Stimulated activated naive CD8-positive, alpha-beta T cell treated with anti-CD3 and anti-CD28 coated beads, Interleukin-15, amount 100 ng/mL, for 72 hours (primary cell): ENCODE measurements at places on chromosomes 2 and 18.

GRCh38 chr18:48197819-48198218, 211.4 kb downstream of the ZBTB7C start:
- no peak for DNase-seq

GRCh38 chr18:48859311-48860268, 91.2 kb downstream of the SMAD7 start:
- no peak for DNase-seq

GRCh38 chr18:3440341-3440740, 9.6 kb upstream of the TGIF1 start:
- no peak for DNase-seq

DNA sequence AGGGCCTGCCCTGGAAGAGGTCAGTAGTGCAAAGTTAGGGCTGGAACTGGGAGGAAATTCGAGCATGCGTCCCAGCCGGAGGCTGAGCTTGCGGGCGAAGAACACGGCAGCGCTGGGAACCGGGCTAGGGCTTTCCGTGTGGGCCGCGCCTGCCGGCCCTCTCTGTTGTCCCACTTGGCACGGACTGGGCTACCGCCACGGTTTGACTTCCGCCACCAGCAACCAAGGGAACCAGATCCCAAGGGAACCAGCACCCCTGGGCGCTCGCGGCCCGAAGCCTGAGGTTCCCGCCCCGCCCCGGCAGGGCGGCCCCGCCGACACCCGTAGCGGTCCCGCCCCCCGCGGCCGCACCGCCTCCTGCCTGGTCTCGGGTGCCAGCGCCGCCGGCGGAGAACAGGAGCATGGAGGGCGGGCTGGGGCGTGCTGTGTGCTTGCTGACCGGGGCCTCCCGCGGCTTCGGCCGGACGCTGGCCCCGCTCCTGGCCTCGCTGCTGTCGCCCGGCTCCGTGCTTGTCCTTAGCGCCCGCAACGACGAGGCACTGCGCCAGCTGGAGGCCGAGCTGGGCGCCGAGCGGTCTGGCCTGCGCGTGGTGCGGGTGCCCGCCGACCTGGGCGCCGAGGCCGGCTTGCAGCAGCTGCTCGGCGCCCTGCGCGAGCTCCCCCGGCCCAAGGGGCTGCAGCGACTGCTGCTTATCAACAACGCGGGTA, at the start of gene SPR:
Gene SPR (plus strand): TSS at position 377 of the 708 bp plus-strand sequence. CDS start 25 bp downstream, at position 402.
- peak; percentile 72 for DNase-seq

DNA sequence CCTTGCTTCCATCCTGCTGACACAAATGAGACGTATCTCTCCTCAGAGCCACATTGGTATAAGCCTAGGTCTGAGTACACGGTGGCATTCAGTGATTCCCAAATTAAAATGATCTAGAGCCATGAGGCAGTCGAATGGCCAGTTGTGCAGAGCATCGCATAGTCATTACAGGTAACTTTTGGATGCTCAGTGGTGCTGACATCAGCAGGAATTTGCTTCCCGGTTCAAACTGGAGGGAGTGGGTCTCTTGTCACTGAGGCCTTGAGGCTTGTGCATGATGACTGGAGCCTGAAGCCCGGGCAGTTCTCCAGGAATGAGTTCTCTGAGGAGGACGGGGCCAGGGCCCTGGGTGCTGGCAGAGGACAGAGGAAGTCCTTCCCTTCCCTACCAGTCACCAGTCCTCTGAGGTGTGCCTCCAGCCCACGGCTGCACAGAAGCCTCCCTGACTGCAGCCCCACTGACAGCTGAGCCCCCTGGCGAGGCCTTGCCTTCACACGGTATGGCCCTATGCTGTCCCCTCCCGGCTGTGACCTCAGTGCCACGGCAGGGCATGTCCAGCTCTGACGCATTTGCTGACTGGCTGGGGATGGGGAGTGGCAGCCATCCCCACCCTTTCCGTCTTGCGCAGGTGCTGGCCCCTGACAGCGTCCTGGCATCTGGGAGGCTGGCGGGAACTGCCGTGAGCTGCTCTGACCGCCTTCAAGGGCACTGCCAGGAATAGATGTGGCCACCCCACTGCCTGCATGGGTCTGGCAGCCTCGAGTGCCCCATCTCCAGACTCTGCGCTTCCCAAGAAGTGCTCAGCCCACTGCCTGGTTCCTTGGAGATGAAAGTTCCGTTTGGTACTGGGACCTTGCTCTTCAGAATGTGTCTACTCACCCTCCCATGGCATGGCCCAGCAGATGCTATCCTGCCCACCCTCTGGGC, 117.4 kb downstream of the CELF4 start:
- DNase-seq, result no peak

GRCh38 chr2:164737612-164738081, 104.0 kb downstream of the COBLL1 start:
- peak; percentile 9 for DNase-seq

DNA sequence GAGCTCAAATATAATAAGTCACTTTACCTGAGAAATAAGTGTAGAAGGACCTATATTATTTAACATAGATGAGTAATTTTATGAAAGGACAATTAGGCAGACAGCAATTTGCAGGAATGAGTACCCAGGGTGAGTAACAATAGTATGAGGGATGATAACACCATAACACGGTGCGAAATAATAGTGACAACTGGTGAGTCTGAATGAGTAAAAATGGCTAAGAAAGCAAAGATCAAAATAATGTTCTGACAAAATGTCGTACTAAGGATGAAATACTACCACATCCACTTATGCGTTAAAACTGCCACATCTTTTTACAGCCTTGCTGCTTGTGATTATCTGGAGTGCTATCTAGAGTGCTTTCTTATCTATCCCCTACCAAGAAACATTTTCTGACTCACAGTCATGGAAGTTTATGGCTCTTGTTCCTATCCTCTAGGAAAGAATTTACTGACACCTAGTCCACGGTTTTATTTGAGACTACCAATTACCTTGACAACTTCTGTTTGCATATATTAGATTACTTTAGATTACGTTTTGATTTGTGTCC, 929.7 kb downstream of the LRP1B start:
- DNase-seq, result no peak

GRCh38 chr2:11833601-11834000, 87.2 kb downstream of the LPIN1 start:
- DNase-seq, result no peak

DNA sequence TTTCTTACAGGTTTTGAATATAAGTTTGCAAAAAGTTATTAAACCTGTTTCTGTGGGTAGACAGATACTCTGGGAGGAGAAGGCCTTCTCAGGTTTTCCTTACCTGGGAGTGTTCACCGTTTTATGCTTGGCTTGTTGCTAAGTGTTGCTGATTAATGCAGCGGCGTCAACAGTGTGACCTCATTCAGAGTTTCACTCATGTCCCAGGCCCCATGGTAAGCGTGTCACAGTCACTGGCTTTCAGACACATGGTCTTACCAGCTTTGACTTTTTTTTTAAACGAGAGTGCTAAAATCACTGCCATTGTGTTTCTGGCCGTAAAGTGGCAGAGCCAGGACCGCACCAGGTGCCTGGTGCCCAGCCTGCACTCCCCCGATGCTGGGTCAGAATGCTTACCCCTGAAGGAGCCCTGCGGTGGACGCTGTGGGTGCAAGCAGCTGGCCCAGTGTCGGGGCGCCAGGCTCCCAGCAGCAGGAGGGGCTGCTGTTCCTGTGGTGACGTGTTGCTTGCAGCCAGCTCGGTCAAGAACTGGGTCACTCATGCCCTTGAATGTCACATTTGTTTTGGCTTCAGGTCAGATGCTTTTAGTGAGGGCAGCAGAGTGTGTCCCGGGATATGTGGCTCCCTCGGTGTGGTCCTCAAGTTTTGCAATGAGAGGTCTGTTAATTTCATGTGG, 3.5 kb downstream of the CAPN10 start:
- DNase-seq, result no peak

DNA sequence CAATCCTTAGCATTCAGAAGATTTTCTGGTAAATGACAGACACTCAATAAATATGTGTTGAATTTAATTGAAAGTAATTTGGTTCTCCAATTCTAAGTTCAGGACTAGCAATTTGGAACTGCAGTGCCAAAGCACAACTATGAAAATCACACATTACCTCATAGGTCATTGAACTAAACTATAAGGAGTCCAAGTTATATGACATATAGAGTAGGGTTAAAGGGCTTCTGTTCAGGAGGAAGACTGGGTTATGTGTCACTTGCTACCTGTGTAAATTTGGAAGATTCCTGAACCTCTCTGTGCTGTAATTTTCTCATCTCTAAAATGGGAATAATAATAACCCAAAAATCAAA, 27.8 kb upstream of the COBLL1 start:
- DNase-seq, result no peak

DNA sequence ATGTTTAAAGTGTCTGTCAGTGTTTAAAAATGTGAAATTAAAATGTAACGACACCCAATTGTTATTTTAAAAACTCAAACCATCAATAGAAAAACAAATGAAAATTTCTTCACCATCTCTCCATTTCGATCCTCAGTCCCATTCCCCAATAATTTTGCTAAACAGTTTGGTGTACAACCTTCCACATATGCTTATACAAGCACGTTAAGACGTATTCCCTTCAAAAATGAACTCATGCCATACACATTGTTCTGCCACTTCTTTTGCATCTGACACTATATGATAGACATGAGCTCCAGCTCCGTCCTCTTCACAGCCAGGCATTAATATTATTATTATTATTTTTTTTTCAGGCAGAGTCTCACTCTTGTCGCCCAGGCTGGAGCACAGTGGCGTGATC, 14.1 kb upstream of the MYCN start:
- no peak for DNase-seq

DNA sequence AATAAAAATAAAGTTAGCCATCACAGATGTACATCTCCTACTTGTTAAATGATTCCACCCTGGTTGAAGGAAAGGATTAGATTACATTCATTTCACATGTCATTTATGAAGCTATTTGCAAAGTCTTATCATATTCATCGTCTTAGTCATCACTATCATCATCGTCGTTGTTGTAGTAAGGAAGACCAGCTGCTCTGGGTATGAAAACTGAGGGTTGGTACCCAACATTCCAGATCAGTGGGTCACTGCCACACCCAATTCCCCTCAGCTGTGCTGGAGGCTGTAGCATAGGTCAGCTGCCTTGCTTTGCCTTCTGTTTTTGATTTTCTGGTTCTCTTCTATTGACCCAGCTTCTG, 20.9 kb upstream of the CCBE1 start:
- no peak for DNase-seq

DNA sequence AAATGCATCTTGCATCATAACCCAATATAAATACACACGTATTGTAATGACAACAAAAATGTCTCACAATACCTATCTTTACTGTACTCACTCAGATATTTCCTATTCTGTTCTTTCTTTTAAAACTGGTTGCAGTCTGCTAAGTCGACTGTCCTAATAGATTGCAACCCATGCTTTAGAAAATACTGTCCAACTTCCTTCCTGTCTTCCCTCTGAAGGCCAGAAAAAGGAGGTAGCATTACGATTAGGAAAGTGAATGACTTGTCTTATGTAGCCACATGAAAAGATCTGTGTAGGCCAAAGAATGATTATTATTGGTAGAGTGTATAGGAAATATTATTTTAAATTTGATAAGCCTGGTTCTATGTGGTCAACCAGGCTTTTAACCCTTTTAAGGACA, 134.1 kb downstream of the FAM210A start:
- DNase-seq, result no peak

DNA sequence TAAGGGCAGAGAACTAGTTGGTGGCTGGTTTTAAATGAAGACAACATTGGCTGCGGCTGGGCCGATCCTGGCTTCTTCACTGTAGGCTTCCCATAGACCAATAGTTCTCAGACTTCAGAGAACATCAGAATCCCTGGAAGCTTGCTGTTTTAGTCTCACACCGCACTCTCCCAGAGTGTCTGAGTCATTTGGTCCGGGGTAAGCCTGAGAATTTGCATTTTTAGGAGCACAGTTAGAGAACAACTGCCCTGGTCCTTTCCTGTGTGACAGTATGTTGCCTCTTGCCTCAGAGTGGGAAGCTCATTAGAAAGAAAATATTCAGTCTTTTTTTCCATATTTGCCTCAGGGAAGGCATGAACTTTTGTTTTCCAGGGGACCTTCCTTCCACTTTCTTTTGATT, 137.1 kb upstream of the GAREM1 start:
- no peak for DNase-seq

DNA sequence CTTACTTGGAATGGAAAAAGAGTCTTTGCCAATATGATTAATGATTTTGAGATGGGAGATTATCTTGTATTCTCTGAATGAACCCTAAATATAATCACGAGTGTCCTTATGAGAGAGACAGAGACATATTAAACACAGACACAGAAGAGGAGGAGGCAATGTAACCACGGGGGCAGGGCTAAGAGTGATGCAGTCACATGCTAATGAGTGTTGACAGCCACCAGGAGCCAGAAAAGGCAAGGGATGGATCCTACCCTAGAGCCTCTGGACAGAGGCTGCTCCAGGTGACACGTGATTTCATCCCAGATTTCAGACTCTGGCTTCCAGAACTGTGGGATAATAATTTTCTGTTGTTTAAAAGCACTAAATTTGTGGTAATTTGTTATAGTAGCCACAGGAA, 679.6 kb downstream of the MBD2 start:
- no peak for DNase-seq

GRCh38 chr2:31246184-31246852, 12.4 kb downstream of the EHD3 start:
- DNase-seq, result no peak

- no peak for DNase-seq
These were observed 82.5 kb downstream of the SPRED2 start for GRCh38 chr2:65349863-65350262.
